Right atrium auricular region (tissue), 2 donors: ENCODE measurements at places on chromosomes 3 and 15.

DNA sequence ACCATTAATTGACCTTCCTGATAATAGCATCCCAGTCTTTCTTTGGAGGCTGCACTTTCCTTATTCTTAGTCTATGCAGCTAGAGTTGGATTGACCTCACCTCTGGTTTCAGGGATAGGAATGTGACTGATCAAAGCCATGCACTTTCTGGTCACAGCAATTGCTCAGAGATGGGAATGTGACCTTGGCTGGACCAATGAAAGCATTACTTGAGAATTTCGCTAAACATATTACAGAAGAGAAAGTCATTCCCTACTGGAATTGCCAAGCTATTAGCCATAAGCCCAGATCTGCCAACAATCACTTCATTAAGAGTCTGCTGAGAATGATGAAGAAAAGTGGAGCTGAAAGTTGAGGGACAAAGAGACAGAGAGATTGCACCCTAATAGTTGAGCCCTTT is 32.7 kb downstream of the RTP1 start:
- DNase-seq: no peak

GRCh38 chr3:179898024-179898423 is 138.7 kb downstream of the PEX5L start:
- no peak for DNase-seq

- DNase-seq: no peak
Measured at GRCh38 chr3:29189328-29189727, 91.5 kb upstream of the RBMS3 start.

- no peak for DNase-seq
Measured at GRCh38 chr3:27632431-27633223, 89.5 kb downstream of the EOMES start.

GRCh38 chr3:119695480-119695879 is 7.3 kb upstream of the CFAP91 start:
- no peak for DNase-seq

- no peak for DNase-seq
Measured at GRCh38 chr3:184549796-184550577, 11.6 kb upstream of the EPHB3 start.

DNA sequence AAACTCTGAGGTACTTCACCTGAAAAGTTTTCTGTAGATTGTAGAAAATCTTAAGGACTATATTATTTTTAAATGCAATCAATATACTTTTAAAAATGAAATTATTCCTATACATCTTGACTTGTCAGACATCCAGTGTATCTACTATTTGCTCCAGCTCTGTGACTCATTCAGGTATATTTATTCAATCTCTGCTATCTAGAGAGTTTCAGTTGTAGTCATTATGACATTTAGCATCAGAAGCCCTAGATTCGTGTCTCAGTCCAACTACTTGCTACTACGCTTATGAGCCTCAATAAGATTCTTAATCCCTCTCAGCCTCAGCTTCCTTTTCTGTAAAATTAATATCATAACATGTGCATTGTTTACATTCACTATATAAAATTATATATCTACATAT is 22.3 kb upstream of the EIF1B start:
- DNase-seq: no peak

DNA sequence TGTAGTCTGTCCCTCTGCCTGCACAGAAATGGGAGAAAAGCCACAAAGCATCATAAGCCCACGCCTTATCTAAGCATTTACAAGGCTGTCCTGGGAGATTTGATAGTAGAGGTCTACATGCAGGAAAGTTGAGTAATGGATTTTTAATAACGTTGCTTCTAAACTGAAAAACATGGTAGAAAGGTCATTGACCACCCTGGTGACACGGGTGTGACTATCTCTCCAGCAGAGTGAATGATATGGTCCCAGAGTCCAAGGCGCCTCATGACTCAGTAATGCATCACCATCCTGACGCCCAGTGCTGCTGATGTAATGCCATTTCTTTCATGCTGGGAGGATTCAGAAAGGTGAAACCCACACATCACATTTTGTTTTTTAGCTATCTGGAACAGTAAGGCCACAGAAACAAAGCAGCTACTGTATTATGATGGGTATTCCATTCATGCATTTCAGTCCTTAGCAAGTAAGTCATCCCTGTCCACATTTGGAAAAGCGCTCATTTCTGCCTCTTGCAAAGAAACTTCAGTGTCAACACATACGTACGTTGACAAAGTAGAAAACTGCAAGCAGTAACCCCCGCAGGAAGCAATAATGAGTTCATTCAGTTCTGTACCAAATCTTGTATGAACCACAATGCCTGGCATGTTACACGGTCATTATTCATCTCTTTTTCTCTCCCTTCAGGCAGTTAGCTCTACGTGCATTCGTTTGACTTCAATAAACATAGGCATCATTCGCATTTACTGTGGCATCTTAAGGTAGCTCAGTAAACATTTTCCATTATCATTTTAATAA is 483.5 kb downstream of the GABRG3 start:
- no peak for DNase-seq

DNA sequence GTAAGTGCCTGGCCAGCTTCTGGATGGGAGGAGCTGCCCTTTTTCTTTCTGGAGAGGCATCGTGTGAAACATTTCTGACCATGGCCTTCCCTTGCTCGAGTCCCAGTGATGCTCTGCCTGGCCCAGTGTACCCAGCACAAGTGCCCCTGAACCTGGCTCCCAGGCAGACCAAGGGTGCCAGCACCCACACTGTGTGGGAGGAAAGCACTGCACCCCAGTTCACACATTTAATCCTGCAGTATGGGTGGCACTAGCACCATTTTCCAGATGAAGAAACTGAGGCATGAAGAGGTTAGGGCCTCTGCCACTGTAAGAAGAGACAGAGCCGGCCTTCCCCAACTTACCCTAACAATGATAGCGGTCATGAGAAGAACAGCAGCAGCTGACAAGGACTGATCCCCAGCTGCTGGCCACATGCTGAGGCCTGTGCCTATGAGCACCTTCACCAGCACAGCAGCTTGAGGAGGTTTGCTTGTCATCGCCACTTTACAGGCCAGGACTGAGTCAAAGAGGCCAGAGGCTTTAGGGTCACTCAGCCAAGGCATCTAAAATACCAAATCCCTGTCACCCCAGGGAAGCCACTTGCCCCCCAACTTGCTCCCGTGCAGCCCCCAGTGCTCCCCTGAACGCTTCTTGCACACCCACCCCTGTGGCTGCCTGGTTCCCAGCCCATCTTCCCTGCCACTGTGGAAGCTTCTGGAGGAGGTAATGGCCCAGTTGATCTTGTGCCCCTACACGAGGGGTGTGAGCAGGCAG is 15.0 kb downstream of the PRR23E start:
- DNase-seq: peak; percentile 51

DNA sequence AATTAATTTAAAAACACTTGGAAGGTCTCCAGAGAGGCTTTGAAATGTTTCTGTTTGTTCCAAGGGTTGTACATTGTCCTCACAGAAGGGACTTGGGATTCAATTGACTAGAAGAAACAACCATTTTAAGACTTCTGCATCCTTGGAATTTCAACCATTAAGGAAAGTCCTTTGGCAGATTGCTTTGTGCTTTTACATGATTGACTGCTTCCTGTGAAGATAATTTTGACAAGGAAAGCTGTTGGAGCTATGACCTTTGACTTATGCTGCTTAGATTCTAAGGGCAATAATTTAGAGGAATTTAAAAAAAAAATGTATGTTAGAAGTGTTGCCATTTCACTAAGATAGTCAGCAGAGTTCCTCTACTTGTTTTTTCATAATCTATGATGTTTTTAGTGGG is 483.9 kb upstream of the TBL1XR1 start:
- DNase-seq: no peak

GRCh38 chr3:66253790-66254620 is 33.2 kb downstream of the SLC25A26 start:
- no peak for DNase-seq

- no peak for DNase-seq
Measured at GRCh38 chr15:31328969-31329639, 2.5 kb downstream of the KLF13 start.

DNA sequence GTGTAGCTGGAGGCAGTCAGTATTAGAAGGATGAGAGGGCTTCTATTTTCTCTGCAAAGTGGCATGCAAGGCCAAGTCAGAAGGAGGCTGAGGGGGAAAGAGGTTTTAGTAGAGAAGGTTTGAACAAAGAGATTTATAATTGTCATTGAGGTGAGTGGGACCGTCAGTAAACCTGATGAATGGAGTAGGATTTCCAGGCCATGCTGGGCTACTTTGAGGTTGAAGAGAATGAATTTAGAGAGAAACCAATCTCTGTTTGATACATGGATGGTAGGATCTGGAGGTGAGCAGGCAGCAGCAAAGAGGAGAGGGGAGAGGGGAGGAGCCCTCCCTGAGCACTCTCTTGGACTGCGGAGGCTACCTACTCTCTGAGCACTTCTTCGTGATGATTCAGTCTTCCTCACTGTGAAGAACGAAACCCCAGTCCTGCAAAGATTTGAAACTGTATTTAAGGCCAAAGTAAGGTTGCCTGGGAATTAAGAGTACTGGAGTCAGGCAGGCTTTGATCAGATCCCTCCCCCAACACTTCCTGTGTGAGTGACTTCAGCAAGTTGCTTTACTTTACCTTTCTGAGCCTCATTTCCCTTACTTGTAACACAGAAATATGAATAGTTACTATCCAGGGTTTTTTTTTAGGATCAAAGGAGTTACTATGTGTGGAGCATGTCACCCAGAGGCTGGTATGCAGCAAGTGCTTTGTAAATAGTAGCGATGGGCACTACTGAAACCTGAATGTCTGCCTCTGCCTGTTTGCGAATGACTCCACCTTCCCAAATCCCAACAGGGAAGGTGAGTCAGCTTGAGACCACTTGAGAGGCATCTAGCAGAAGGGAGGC is 75.8 kb downstream of the RPL39L start:
- DNase-seq: no peak

GRCh38 chr3:129230311-129231019 is 18.9 kb upstream of the COPG1 start:
- no peak for DNase-seq

- DNase-seq: no peak
Measured at GRCh38 chr3:37024820-37025405, 31.6 kb downstream of the MLH1 start.

GRCh38 chr3:157310329-157311052 is 126.2 kb upstream of the PTX3 start:
- DNase-seq: no peak

DNA sequence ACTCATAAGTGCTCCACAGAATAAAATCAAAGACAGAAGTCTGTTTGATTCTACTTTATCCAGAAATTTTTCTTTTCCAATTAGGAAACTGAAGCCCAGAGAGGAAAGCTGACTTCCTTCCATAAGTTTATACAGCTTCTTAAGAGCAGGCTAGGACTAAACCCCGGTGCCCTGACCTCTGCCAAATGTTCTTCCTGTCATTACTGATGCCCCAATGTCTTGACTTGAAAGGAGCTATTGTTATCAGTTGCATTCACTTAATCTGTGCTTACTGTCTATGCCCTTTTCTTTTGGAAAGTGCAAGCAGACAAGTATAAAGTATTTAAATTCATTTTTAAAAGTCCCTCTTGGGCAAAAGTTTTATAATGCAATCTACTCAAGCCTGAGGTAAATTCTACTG is 18.1 kb downstream of the CD200 start:
- no peak for DNase-seq

- no peak for DNase-seq
Measured at GRCh38 chr15:78790027-78790426, 21.2 kb downstream of the ADAMTS7 start.

DNA sequence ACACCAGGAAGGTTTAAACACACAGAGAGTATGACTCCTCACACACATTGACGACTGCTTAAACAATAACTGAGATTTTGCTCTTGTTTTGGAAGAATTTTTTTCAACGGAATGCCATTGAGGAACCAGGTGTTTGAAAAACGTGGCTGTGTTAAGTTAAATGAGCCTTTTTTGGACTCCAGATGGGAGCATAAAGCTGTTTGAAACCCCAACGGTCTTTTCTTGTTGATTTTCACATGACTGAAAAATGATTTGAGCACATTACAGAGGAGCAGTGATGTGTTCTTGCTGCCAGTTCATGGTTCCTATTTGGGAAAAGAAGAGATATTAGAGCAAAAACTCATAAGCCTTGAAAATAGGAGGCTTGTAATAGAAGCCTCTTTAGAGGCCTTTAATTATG is 97.8 kb upstream of the SELENOK start:
- DNase-seq: no peak

GRCh38 chr15:75779504-75779903 is 63.7 kb upstream of the UBE2Q2 start:
- no peak for DNase-seq

GRCh38 chr3:142586803-142587406 is 8.4 kb upstream of the ATR start:
- no peak for DNase-seq
